ENCODE measurements at places on chromosomes 6 and 20. TPM values are rescaled to one million over a fixed set of nuclear protein-coding genes. Genes with fewer than 3 reads are reported as not detected.
A peak's percentile ranks its signal among the peaks of the same experiment; 100 is the strongest.

DNA sequence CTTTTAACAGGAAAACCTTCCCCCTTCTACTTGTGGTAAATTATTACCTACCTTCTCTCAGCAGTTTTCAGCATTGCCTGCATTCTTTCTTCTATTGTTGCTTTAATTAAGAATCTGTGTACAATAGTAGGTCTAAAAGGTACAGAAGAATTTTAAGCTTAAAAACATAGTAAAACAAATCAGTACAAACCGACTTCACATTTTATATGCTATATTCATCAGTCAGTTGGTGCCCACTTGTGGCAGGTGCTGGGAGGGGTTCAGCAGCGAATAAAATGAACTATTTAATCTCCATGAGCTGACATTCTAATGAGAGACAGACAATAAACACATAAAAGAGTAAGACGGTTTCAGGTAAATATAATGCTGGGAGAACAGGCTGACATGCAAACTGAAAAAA, 73.4 kb upstream of the FBXO30 start:
- H3K36me3 ChIP-seq = peaks cover 15% of the 10 kb centered on the region
- peak; percentile 44 for DNase-seq
- no peak overlapping the region for H3K27ac ChIP-seq
- H3K4me1 ChIP-seq = no peaks in the 10 kb centered on the region

DNA sequence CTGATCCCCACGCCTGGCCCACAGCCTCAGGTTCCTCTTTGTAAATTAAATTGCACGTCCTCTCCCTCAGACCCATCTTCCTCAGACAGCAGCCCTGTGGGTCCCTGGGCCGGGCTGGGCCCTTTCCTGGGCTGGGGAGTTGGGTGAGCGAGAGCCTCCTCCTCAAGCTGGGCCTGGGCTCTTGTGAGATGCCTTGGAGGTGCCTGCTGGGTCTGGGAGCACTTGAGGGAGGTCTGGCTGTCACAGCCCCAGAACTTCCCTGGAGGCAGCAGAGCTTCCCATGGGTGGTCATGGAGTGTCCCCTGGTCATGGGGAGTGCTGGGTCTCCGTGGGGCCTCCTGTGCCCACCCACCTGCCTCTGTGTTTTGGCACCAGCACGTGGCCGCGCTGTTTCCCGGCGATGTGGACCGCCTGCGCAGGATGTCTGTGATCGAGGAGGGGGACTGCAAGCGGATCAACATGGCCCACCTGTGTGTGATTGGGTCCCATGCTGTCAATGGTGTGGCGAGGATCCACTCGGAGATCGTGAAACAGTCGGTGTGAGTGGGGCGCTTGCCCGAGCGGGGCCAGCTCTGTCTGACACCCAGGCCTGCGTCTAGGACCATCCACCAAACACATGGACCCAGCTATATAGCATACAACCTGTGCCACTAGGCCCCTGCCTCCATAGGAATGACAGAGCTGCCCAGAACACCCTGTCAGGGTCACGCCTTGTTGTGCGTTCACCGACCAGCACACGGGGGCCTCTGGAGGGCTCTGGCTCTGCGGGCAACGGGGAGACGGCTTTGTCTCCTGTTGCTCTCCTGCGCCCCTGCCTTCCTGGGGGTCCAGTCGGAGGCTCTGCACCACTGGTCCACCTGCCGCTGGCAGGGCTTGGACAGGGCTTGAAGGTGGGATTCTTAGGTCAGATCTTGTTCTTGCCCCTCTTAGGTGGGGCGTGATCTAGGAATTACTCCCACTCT, 33.0 kb downstream of the PYGB start:
- no peak overlapping the region for H3K4me3 ChIP-seq
- H3K4me1 ChIP-seq = peaks cover 25% of the 10 kb centered on the region
- H3K27me3 ChIP-seq = no peaks in the 10 kb centered on the region

GRCh38 chr20:32611286-32611685, 26.2 kb upstream of the NOL4L start:
- no peak for DNase-seq
- no peaks in the 10 kb centered on the region for H3K4me1 ChIP-seq
- no peak overlapping the region for H3K4me3 ChIP-seq
- no peaks in the 10 kb centered on the region for H3K27me3 ChIP-seq
- no peaks in the 10 kb centered on the region for H3K36me3 ChIP-seq
- H3K27ac ChIP-seq = no peak overlapping the region

DNA sequence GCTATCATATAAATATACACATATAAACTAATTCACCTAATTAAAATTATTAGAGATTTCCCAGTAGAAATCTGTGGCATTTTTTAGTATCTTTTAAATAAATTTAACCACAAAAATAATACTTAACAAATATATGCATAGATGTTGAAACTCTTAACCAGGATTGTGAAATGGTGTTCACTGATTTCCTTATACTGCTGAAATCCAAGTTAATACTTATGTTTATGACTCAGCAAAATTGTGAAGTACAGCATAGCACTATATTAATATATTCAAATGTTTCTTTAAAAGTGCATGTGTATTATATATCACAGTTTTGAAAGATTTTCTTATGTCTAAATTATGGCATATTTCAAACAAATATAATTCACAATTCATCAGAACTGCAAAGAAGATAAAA, 328.2 kb upstream of the MANEA start:
- no peaks in the 10 kb centered on the region for H3K27me3 ChIP-seq
- DNase-seq = no peak
- H3K4me1 ChIP-seq = no peaks in the 10 kb centered on the region
- no peaks in the 10 kb centered on the region for H3K36me3 ChIP-seq
- H3K27ac ChIP-seq = no peak overlapping the region
- no peak overlapping the region for H3K4me3 ChIP-seq

- H3K27me3 ChIP-seq = no peaks in the 10 kb centered on the region
- DNase-seq = no peak
- H3K27ac ChIP-seq = no peak overlapping the region
- H3K4me3 ChIP-seq = no peak overlapping the region
- no peaks in the 10 kb centered on the region for H3K36me3 ChIP-seq
These were observed 57.8 kb downstream of the KIZ start for GRCh38 chr20:21183722-21184121.

DNA sequence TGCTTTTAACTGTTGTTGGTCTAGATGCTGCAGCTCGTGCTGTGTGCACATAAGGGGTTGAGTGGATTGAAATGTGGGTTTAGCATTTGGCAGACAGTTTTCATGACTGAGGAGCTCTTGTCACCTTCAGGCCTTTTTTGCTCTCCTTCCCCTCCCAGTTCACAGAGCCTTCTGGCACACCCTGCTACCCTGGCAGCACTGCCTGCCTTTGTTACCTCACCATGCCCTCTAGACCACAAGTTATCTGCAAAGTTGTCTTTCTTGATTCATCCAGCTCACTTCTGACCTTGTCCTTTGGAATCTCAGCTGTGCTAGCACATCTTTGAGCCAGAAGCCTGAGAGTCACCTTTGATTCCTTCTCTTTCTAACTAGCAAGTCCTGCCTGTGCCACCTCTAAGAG, 348.9 kb upstream of the ZFP64 start:
- no peak overlapping the region for H3K4me3 ChIP-seq
- H3K4me1 ChIP-seq = no peaks in the 10 kb centered on the region
- no peak overlapping the region for H3K27ac ChIP-seq
- H3K36me3 ChIP-seq = no peaks in the 10 kb centered on the region
- no peaks in the 10 kb centered on the region for H3K27me3 ChIP-seq

Gene RFX6
- total RNA-seq = not detected
